Upper lobe of left lung (tissue), 6 donors: ENCODE measurements at places on chromosomes 6 and 20.

DNA sequence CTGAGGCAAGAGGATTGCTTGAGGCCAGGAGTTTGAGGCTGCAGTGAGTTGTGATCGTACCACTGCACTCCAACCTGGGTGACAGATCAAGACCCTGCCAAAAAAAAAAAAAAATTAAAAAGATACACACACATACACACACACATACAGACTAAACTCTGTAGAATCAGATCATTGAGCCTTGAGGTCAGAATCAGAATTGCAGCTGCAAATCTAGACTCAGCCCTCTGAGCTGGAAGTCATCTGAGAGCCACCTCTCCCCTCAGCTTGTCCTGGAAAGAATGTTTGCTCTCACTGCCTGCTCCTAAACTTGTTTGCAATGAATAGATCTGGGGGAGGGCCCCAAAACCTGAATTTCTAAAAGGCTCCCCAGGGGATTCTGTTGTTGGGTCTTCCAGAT, 41.4 kb upstream of the ANGPT4 start:
- H3K4me1 ChIP-seq: no peaks in the 10 kb centered on the region
- H3K27ac ChIP-seq: no peak overlapping the region
- H3K4me3 ChIP-seq: no peak overlapping the region
- H3K36me3 ChIP-seq: no peaks in the 10 kb centered on the region
- no peaks in the 10 kb centered on the region for H3K27me3 ChIP-seq

DNA sequence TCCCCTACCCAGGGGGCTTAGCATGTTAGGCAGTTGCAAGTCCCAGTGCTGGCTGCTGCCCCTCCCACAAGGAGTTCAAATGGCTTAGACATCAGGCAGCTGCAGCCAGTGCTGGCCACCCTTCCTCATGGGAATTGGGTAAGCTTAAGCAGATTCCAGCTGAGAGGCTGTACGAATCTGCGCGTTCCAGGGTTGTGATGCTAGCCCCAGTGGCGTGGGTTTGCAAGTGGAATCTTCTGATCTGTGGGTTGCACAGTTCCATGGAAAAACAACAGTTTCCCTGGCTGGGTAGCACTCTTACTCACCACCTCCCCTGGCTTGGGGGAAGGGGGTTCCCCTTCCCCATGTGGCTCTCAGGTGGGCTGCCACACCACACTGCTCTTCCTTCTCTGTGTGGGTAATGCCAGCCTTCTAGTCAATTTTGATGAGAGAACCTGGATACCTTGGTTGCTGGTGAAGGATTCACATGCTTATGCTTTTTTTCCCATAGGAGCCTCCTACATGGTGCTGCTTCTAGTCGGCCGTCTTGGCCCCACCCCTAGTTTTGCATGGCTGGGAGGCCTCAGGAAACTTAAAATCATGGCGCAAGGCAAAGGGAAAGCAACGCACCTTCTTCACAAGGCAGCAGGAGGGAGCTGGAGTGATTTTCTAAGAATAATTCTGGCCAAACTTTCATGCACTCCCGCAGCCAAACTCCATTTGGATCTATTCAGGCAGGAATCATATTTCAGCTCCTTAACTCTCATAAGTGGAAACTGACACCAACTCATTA, 13.0 kb downstream of the DYNLT2 start:
- no peak for DNase-seq
- no peak overlapping the region for H3K4me3 ChIP-seq
- H3K27me3 ChIP-seq: no peaks in the 10 kb centered on the region

- H3K4me1 ChIP-seq: no peaks in the 10 kb centered on the region
- H3K36me3 ChIP-seq: no peaks in the 10 kb centered on the region
- no peaks in the 10 kb centered on the region for H3K27me3 ChIP-seq
- H3K27ac ChIP-seq: no peak overlapping the region
- no peak for DNase-seq
Observed at GRCh38 chr20:7858734-7859250, 81.5 kb downstream of the HAO1 start.

DNA sequence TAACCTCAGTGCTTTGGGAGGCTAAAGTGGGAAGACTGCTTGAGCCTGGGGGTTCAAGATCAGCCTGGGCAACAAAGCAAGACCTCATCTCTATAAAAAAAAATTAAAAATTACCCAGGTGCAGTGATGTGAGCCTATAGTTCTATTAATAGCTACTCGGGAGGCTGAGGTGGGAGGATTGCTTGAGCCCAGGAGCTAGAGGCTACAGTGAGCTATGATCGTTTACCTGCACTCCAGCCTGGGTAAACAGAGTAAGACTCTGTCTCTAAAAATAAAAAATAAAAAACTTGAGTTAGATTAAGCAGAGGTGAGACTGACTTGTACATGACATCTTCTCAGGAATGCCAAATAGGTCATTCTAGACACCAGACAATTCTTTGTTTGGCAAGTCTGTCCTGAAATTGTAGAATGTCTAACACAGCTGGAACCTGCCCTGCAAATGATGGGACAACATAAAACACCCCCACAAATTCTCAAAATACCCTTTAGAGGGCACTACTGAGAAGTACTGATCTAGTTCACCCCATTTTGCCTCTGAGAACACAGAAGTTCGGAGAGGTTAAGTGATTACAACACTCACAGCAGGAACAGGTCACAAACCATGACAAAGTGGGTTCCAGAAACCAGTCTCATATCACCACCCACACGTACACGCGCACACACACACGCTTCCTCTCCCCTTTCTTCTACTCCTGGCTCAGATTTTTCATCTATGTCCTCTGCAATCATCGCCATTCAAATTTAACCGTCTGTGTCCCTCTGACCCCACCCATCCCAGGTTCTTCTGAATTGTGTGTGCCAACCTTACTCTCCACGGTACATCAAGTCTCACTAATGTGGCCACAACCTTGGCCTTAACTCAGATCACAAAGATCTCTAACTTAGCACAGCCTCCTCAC, 38.3 kb downstream of the ARHGAP18 start:
- peaks cover 41% of the 10 kb centered on the region for H3K4me1 ChIP-seq
- H3K27me3 ChIP-seq: no peaks in the 10 kb centered on the region
- H3K36me3 ChIP-seq: no peaks in the 10 kb centered on the region

DNA sequence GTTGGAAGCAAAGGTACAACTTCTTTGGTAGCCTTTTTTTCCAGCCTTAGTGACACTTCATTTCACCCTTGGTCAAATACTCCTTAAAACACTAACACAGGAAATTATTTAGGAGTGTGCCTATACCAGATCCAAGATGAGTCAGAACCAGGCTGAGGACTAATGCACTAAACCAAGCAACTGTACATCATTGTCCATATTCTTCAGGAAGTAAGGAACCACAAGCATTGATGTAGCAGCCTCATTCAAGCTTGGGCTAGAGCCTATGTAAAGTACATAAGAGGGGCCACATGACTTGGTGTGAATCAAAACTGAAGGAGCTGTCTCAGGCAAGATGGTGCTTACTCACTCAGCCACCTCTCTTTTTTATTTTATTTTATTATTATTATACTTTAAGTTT, 20.7 kb upstream of the ADGB start:
- H3K27ac ChIP-seq: no peak overlapping the region
- H3K4me3 ChIP-seq: no peak overlapping the region
- H3K27me3 ChIP-seq: no peaks in the 10 kb centered on the region
- no peaks in the 10 kb centered on the region for H3K4me1 ChIP-seq
- H3K36me3 ChIP-seq: no peaks in the 10 kb centered on the region

DNA sequence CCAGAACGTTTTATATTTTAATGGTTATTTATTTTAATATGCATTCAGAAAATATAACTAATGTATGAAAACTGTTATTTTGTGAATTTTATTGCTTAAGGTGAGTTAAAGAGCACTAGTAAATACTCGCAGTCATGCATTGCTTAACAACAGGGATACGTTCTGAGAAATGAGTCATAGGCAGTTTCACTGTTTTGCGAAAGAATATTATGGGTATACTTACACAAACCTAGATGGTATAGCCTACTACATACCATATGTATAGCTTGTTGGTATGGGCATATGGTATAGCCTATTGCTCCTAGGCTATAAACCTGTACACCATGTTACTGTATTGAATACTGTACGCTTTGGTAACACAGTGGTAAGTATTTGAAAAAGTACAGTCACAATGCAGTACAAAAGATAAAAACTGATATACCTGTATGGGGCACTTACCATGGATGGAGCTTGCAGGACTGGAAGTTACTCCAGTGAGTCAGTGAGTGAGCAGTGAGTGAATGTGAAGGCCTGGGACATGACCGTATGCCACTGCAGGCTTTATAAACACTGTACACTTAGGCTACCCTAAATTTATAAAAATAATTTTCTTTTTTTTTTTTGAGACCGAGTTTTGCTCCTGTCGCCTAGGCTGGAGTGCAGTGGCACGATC, 38.5 kb downstream of the ARFGEF2 start:
- no peak overlapping the region for H3K4me3 ChIP-seq
- no peak overlapping the region for H3K27ac ChIP-seq
- peaks cover 31% of the 10 kb centered on the region for H3K36me3 ChIP-seq
- DNase-seq: no peak
- H3K4me1 ChIP-seq: no peaks in the 10 kb centered on the region
- no peaks in the 10 kb centered on the region for H3K27me3 ChIP-seq
